ENCODE measurements at places on chromosomes 1 and 21.

DNA sequence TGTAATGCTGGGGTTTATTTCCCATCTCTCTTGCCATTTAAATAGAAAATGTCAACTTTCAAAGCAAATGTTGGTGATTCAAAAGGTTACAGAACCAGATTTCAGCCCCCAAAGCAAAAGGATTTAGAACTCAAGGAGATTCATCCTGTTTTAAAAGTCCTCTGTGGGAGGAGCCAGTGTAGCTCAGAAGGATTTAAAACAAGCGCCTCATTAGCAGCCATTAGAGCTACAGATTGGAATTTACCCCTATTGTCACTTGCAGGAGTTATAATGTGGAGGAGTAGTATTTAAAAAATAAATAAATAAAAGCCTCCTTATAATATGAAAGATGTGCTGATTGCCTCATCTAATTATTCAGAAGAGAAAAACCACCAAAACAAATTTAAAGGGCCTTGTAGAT is 107.8 kb downstream of the LAMC2 start:
- DNase-seq, result no peak

GRCh38 chr21:37564924-37565529 is 198.5 kb downstream of the DYRK1A start:
- DNase-seq, result no peak

- DNase-seq, result peak; percentile 17
These were observed 354.0 kb upstream of the RGS18 start for GRCh38 chr1:191804311-191804710.

DNA sequence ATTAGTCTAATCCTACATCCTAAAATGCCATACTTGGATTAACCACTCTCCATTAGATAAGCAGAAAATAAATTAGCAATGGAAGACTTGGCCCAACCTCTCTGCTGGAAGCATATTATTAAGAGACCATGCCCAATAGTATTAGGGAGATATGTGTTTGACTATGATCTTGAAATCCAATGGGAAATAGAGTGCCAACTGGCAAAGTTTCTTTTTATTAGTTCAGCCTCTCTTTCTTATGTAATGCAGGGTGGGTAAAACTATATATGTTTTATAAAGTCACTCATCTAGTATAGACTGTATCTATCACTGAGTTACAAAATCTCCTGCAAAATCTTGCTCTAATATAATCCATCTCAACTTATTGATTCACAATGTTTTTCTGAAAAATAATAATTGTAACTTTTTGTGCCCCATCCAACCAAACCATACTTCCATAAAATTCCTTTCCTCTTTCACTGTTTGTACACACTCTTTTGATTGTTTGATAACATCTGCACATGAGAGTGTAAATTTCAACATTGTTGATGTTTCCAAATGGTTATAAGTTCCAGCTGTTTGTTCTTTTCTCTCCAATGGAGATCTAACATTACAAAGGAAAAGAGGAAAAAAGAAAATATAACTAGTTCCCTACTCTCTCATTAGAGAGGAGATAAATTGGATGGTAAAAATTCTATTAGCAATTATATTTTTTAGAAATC is 408.1 kb upstream of the ADGRL2 start:
- no peak for DNase-seq

- DNase-seq, result peak; percentile 51
These were observed 13.5 kb downstream of the COL18A1 start for GRCh38 chr21:45418301-45419071.

GRCh38 chr1:238312969-238313368 is 422.2 kb upstream of the ZP4 start:
- no peak for DNase-seq

- peak; percentile 48 for DNase-seq
These were observed 176.3 kb downstream of the AJAP1 start for GRCh38 chr1:4830707-4831106.

DNA sequence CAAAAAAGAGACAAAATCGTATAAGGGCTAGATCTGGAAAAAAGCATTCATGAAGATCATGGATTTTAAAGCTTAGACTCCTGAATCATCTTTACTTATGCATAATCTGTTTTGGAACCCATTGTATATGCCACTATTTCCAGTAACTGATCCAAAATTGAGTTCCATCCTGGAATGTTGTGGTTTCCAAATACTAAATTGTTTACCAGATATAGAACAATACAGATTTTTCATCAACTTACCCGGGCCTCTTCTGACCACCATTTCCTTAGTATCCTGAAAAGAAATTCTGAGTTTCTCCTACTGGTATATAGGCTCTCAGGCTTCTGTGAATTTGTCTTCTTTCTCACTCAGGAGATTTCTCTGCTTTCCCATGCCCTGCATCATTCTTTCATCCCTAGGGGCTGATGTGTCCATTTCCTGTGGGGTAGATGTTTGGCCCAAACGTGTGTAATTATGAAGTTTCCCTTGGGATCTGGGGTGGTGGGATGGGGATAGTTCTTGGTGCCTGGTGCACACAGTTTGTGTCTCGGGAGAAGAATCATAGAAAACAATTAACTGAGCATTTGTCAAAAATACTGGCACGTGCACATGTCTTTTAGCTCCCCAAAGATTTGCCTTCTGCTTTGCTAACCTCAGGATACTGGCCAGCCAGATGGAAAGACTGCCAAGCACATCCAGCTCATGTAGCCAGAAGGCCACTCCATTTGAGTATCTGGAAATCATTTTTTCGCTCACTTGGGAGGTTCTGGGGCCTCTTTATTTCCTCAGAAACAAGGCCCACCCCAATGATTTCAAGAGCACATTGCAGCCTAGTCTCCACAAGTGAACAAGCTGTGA is 127.8 kb downstream of the NTMT2 start:
- peak; percentile 79 for DNase-seq

- DNase-seq, result no peak
These were observed 253.3 kb upstream of the ADGRL2 start for GRCh38 chr1:81547261-81547911.

DNA sequence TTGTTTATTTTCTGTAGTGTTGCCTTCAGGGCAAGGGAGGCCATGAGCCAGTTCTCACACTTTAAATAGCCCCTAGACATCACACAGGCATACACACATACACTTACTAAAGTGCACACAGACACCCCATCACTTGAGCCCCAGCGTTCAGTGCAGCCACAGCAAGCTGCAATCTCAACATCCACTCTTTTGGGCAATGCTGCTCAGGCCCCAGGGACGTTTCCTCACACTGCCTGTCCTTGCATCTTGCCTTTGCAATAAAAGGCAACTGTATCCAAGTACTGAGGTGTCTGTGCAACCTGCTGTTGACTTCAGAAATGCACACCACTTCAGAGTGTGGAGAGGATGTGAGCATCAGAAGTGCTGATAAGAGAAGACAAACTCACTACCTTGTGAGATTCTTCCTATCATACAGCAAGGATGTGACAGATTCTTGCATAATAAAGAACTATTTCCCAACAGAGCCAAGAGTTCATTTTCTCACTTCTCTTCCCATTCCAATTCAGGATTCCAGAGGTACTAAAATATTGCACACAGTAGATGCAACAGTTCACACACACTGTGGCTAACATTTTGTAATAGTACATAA is 36.2 kb downstream of the IRF2BP2 start:
- DNase-seq, result no peak

GRCh38 chr1:227561241-227561907 is 2.0 kb upstream of the ZNF678 start:
- no peak for DNase-seq

- DNase-seq, result no peak
These were observed 69.7 kb upstream of the RGL1 start for GRCh38 chr1:183735069-183735860.

DNA sequence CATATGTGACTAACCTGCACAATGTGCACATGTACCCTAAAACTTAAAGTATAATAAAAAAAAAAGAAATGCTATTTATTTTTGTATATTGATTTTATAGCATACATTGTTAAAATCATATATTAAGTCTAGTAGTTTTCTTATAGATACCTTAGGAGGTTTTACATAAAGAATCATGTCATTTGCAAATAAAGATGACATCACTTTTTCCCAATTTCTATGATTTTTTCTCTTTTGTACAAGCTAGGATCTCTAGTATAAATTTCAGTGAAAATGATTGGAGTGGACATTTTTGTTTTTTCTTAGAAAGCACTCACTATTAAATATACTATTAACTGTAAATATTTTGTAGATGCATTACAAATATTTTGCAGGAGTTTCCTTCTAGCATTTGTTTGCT is 20.5 kb upstream of the NTMT2 start:
- DNase-seq, result no peak

- DNase-seq, result no peak
These were observed 277.5 kb upstream of the C1orf174 start for GRCh38 chr1:4177425-4178150.

DNA sequence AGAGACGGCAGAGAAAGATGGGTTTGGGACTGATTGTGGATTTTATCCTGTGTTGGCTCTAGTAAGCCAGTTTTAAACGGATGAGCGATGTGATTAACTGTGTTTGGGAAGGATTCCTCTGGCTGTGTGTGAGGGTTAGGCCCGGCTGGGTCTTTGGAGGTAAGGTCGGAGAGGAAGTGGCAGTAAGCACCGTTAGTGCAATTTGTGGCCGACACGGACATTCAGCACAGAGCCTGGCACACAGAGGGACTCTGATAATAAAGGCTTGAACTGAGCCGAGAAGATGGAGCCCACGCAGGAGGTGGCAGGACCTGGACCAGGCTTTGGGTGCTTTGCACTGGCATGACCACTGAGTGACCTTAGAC is 1.3 kb downstream of the MTFR1L start:
- DNase-seq, result no peak

GRCh38 chr1:234720709-234721441 is 110.9 kb upstream of the IRF2BP2 start:
- DNase-seq, result no peak

- DNase-seq, result peak; percentile 72
These were observed 3.0 kb upstream of the SDE2 start for GRCh38 chr1:226001963-226002666.

DNA sequence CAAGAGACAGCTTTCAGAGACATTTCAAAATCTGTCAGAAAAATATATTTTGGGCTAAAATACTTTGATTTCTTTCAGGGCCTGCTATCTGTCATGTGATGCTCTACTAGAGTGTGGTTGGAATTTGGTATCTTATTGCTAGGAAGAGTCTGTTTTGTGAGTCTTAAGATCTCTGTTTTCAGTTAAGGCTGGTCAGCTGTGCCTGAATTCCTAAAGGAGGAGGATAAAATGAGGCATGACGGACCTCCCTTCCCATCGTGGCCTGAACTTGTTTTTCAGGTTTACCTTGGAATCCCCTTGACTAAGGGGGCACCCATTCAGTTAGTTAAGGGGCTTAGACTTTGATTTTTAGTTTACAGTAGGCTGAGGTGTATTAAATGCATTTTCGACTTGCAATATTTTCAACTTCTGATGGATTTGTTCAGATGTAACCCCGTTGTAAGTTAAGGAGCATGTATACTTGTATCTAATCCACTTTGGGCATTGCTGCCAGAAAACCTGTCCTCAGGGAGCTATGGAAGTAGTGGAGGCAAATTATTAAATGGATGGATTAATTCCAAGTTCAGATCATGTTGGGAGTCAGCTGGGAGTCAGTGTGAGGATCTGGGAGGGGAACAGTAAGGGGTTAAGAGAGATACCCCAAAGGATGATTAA is 18.3 kb downstream of the CAPN2 start:
- DNase-seq, result no peak

- DNase-seq, result peak; percentile 86
These were observed 30.7 kb downstream of the VASH2 start for GRCh38 chr1:212981025-212981495.

GRCh38 chr21:16162953-16163352 is 433.2 kb downstream of the USP25 start:
- DNase-seq, result no peak

- DNase-seq, result no peak
These were observed 24.1 kb upstream of the EXO1 start for GRCh38 chr1:241823925-241824324.

DNA sequence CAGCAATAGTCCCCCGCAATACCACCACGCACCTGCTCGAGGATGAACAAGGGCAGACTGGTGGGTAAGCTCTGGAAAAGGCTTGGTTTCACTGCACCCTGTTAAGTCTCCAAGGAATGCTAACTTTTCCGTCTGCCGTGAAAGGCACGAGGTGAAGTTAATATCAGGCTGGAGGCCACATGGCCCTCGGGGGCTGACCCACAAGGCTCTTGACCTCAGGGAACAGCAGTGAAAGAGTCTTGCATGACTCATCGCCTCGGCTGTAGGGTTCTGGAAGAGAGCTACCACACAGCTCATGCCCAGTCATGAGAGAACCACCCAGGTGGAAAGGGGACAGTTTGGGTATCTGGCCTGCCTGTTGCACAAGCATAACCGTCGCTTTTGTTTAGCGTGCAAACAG is 24.7 kb downstream of the SCCPDH start:
- DNase-seq, result no peak

DNA sequence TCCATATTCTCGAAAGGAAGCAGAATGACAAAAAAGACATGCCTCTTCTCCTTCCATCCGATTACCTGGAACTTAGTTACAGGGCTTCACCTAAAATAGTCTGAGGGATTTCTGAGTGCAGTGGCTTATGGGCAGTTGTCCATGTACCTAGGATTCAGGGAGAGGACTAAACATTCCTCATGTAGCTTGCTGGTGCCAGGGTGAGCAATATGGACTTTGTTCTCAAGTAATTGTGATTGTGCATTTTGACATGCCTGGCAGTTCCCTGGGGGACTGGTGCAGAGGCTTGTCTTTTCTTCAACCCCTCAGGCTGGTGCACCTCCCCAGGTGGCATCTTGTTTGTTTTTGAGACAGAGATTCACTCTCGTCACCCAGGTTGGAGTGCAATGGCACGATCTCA is 6.1 kb upstream of the PSEN2 start:
- no peak for DNase-seq

DNA sequence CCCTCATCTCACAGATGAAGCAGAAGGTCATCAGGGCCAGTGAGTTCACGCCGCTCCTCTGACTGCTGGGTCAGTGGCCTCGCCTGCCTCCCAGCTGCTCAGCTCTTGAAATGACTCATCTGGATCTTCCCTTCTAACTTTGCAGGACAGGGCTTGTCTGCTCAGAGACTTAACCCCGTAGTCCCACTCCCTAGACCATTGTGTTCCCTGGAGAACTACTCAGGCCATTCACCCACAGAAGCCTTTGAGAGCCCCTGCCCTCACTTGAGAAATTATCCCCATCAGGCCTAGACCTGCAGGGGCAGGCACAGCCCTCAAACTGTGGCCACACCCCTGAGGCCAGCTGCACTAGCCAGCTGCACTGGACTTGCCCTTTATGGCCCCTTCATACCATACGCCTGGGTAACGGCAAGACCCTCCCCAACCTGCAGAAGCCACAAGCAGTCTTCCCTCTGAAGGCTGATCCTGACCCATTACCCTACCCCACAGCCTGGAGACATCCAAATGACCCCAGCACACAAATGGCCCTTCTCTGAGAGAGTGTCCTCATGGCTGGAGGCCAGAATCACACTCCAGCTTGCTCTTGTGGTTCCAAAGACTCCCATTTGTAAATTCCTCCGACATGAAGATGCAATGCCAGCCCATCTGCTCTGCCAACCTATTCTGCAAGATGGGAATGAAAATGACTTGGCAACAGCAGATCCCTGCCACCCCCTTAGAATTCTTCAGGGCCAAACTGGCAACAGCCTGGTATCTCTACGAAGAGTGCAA is 33.2 kb downstream of the RCSD1 start:
- DNase-seq, result no peak

- no peak for DNase-seq
These were observed 170.3 kb upstream of the DUSP10 start for GRCh38 chr1:221912230-221912629.

Measured in femur (tissue), 1 donor.